ENCODE measurements at places on chromosomes 6 and 20. TPM values are rescaled to one million over a fixed set of nuclear protein-coding genes. Genes with fewer than 3 reads are reported as not detected.

Gene ARMH2
- 1.8 TPM for total RNA-seq

DNA sequence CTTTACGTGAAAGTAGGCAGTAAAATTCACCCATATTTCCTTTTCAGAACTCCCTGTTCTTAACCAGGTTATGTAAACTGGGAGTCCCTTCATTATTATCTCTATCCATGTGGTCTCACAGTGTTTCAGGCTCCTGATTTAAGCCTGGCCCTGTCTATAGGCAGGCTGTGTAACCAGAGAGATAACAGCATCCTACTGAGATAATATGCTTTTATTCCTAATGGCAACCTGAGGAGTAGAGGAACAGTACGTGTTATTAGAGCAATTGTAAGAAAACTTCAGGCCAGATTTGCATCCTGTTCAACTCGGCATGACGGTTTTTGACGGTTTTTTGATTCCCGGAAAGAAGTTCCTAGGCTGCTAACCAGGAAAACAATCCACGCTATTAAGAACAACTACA is 16.9 kb downstream of the FUT9 start:
- no peak for DNase-seq
- no peaks in the 10 kb centered on the region for H3K27me3 ChIP-seq
- no peaks in the 10 kb centered on the region for H3K36me3 ChIP-seq
- H3K4me1 ChIP-seq = no peaks in the 10 kb centered on the region

Gene GINM1
- 18.7 TPM for total RNA-seq

Gene TAP2
- total RNA-seq = 337 TPM

DNA sequence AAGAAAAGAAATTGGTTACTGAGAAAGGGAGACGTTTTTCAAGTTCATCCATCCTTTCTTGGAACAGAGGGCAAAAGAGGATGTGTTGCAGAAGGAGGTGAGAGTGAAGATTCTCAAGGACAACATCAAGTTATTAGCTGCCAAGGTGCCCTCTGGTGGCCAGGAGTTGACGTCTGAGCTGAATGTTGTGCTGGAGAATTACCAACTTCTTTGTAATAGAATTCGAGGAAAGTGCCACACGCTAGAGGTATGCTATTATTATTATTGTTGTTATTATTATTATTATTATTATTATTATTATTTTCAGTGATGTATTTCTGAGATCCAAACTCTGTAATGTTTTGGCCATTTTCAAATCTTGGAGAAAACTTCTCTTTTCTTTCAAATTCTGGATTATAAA is 197.0 kb downstream of the UTRN start:
- peaks cover 51% of the 10 kb centered on the region for H3K36me3 ChIP-seq
- DNase-seq = peak; percentile 78
- peak overlapping the region; percentile 55 for H3K27ac ChIP-seq
- H3K4me1 ChIP-seq = peaks cover 20% of the 10 kb centered on the region
- no peaks in the 10 kb centered on the region for H3K27me3 ChIP-seq
- no peak overlapping the region for H3K4me3 ChIP-seq

Gene C20orf204
- 3.5 TPM for total RNA-seq

DNA sequence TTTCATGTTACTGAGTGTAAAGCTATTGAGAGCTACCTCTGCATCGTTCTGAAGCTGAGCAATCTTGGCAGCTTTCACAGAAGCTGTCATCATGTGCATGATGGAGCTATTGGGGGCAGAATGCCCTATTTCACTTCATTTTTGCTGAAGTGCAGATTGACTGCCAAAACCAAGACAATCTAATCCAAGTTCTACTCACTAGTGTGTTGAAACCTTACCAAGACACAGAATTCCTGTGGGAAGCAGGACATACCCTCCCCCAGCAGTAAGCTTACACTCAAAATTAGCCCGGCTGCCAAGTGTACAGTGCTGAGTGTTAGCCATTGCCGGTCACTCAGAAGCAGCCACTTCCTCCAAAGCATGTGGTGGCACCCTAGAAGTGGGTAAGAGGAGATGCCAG is 177.3 kb upstream of the TENT5A start:
- DNase-seq = no peak
- no peaks in the 10 kb centered on the region for H3K27me3 ChIP-seq
- H3K27ac ChIP-seq = no peak overlapping the region
- no peak overlapping the region for H3K4me3 ChIP-seq
- H3K4me1 ChIP-seq = no peaks in the 10 kb centered on the region

DNA sequence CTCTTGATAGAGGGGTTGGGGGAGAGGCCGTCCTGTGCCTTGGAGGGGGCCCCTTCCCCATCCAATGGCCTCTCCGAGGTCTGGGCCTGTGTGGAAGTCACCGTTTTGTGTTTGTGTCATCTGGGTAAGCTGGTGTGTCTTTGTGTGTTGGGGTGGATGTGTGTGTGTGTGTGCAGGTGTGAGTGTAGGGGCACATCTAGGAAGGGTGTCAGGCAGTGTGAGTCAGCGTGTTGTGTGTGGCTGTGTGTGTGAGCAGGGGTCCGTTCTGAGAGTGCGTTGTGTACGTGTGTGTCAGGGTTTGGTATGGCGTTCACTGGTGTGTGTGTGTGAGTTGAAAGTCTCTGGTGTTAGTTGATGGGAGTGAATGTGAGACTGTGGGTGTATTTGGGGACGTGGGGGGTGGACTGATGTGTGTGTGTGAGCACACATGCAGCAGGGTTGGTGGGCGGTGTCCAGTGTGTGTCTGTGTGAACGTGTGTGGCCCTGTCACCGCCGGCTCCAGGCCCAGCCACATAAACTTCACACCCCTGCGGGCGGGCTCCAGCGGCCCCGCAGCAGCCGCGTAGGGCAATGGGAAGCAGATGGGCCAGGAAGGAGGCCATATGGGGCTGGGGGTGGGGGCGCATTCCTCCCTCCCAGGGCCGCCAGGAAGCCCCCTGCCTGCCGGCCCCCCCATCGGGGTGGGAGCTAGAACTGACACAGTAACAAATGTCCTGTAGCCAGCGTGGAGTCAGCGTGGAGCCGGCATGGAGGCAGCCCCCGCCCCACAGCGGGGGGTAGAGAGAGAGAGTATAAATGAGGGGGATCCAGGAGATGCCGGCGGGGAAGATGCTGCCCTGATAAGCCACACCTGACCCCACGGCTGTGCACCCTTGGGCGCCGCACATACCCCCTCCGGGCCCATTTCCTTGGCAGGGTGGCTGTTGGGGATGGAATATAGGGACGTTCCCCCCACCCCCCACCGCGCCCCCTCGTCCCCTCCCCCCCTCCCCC is 32.1 kb downstream of the SNAI1 start:
- no peak overlapping the region for H3K27ac ChIP-seq
- DNase-seq = no peak

DNA sequence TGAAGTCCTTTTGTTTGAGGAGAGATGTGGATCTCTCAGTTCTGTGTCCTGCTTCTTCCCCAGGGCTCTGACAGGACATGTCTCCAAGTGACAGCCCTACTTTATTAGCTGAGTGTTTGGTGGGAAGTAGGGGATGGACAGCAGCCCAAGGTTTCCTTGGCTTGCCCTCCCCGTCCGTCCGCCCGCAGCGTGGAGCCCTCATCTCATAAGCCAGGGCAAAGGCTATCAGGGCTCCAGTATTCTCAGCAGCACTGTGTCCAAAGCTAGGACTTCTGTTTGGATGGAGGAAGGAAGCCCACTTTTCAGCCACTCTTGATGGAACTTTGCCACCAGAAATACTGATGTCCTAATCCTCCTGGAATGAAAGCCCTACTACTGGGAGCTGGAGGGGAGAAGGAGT is 13.6 kb downstream of the CDC5L start:
- H3K27ac ChIP-seq = no peak overlapping the region
- no peak for DNase-seq
- H3K4me1 ChIP-seq = peaks cover 19% of the 10 kb centered on the region
- no peaks in the 10 kb centered on the region for H3K27me3 ChIP-seq
- no peak overlapping the region for H3K4me3 ChIP-seq

Gene RIPOR2
- 287 TPM for total RNA-seq

DNA sequence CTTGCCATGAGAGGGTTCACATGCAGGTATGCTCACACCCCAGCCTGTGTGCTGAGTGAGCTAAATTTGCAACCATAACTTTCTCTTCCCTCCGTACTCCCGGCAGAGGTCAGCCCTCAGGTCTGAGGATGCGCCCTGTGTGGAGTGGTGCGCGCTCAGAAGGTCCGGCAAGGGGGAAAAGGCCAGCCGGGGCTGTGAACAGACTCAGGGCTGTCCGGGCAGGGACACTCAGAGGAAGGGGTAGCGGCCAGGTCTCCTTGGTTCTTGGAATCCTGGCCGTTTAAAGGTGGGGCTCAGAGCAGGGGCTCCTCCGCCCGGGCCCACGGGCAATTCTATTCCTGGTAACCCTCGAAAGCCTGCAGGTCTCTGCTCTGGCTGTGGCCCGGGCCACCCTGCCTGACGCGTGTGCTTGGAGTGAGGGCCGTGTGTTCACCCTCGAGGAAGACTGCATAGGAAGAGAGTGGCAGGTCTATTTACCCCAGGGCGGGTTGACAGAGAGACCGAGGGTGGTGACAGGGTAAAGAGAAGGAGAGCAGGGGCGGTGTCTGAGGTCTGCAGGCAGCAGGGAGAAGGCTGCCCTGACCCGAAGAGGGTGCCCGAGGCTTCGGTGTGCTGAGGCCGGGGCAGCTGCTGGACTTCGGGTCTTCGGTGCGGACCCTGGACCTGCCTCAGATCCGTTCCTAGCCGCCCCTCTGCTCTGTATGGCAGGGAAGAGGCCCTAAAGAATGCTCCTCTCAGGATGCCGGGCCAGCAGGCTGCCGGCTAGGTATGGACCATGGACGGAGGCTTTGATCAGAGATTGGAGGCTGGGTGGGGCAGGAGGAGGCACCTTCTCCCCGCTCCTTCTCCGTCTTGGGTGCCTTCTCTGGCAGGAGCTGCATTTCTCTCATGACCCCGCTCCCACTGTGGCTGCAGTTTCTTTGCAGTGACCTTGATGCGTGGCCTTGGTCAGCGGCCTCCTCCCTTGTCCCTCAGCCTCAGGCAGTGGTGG is 131.1 kb upstream of the ARMC2 start:
- no peak overlapping the region for H3K4me3 ChIP-seq
- H3K27me3 ChIP-seq = peaks cover 5% of the 10 kb centered on the region
- no peak overlapping the region for H3K27ac ChIP-seq
- H3K36me3 ChIP-seq = no peaks in the 10 kb centered on the region

DNA sequence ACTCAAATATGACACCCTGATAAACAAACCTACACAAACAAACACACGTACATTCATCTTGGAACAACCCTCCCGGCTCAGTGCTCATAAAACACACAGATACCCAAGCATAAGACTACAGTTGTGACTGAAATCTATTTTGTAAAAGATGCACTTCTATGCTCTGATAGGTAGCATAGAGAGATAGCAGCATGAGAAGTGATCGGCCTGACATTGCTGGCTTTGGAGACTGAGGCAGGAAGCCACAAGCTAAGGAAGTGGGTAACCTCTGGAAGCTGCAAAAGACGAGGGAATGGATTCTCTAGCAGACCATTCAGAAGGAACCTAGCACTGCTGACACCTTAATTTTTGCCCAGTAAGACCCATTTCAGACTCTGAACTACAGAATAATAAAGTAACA is 1.6 kb upstream of the RNF39 start:
- peaks cover 72% of the 10 kb centered on the region for H3K27me3 ChIP-seq
- DNase-seq = peak; percentile 22
- H3K36me3 ChIP-seq = peaks cover 6% of the 10 kb centered on the region
- H3K4me1 ChIP-seq = peaks cover 39% of the 10 kb centered on the region
- no peak overlapping the region for H3K27ac ChIP-seq

DNA sequence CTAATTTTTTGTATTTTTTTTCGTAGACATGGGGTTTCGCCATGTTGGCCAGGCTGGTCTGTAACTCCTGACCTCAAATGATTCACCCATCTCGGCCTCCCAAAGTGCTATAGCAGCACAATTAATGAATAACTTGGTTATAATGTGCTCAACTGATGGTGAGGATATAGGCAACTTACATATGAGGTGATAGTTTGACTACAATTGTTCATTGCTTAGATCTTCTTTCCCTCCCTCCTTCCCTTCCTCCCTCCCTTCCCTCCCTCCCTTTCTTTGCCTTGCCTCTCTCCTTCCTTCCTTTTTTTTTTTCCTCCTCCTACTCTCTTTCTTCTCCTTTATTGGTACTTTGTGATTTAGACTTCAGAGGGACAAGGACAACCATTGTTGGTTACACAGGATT is 151.2 kb downstream of the RNF144B start:
- no peak overlapping the region for H3K27ac ChIP-seq
- DNase-seq = no peak
- peaks cover 12% of the 10 kb centered on the region for H3K27me3 ChIP-seq
- no peak overlapping the region for H3K4me3 ChIP-seq
- no peaks in the 10 kb centered on the region for H3K4me1 ChIP-seq

GRCh38 chr6:56741472-56741871 is 98.8 kb upstream of the DST start:
- H3K4me3 ChIP-seq = no peak overlapping the region
- H3K36me3 ChIP-seq = no peaks in the 10 kb centered on the region
- no peak overlapping the region for H3K27ac ChIP-seq
